ENCODE measurements at places on chromosomes 1 and 21.

DNA sequence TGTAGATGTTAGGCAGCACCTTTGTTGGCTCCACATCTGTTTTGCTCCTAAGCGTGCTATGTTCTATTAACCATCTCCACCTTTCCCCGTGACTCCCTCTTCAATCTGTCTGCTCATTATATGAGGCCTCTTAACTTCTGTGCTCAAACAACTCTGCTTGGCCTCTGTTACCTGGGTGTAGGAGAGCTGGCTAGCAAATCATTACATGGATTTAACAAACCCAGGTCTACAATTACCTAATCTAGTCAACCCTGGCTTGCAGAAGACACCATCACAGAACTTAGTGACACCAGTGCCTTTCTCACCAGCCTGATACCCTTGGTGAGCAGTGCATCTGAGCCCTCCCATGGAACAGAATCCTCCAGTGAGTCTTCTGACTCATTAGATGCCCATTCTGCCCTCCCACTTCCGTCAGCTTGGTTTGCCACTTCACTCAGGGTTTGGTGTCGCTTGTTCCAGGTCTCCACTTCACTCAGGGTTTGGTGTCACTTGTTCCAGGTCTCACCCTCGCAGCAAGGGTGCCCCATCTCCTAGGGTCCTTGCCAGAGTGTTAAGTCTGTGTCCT, 92.0 kb upstream of the KIF26B start:
- DNase-seq, result no peak

- DNase-seq, result no peak
These were observed 1.0 kb upstream of the ZSCAN20 start for GRCh38 chr1:33471416-33471815.

- no peak for DNase-seq
These were observed 134.6 kb upstream of the ADAMTS5 start for GRCh38 chr21:27101523-27101922.

DNA sequence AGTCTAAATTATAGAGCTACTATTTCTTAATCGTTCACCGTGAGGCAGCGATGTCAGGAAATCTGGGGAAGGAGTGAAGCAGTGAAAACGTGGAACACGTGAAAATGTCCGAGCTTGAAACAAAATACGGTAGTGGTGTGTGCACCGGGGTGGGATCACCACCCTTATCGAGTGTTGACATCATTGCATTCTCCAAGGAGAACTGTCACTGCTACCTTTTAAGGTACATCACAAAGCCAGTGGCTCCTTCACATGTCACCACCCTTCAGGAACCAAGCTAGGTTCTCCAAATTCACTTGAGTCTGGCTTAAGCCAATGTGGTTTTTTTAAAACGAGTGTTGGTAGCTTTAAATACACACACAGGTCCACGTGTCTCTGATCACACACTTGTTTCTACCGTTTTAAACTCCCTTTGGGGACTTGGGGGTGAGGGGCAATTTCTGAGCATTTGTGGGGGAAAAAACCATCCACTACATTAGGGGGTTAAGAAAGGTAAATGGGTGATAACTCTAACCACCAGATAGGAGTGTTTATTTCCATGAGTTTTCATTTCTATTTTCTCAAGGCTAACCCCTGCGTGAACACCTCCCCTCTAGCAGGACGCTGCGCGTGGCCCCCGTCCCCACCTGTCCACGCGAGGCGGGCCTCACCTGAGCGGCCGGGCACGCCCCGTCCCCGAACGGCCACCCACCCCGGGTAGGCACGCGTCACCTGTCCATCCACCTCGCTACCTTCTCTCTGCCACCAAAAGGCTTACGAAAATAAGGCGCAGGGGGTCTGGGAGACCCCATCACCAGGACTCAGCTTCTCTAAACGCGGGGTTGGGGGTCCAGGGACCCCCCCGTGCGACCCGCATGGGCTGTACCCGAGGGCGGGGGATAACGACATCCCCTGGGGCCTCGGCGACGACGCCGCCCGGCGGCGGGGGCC, 978 bp downstream of the PRDM15 start:
- DNase-seq, result peak; percentile 68

- DNase-seq, result no peak
These were observed 14.7 kb upstream of the IRF2BP2 start for GRCh38 chr1:234624724-234625117.

DNA sequence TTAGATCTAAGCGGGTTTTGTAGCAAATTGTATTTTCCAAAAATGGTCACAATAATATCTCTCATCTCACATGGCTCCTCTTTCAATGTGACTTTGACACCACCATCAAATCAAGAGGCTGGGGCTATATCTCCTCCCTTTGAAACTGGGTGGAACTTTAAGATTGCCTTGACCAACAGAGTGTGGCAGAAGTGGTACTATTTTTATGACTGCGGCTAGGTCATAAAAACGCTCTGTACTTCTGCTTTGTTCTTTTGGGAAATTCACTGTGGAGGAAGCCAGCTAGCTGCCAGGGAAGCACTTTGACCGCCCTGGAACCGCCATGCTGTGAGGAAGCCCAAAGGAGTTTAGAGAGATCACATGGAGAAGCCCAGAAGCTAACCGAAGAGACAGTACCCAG, 50.7 kb upstream of the ACOT11 start:
- no peak for DNase-seq

GRCh38 chr21:40128891-40129290, 261.7 kb downstream of the PCP4 start:
- no peak for DNase-seq

GRCh38 chr1:95578462-95578861, 344.5 kb downstream of the RWDD3 start:
- DNase-seq, result no peak

- DNase-seq, result peak; percentile 45
These were observed 1.5 kb downstream of the PGBD5 start for GRCh38 chr1:230424391-230425251.

DNA sequence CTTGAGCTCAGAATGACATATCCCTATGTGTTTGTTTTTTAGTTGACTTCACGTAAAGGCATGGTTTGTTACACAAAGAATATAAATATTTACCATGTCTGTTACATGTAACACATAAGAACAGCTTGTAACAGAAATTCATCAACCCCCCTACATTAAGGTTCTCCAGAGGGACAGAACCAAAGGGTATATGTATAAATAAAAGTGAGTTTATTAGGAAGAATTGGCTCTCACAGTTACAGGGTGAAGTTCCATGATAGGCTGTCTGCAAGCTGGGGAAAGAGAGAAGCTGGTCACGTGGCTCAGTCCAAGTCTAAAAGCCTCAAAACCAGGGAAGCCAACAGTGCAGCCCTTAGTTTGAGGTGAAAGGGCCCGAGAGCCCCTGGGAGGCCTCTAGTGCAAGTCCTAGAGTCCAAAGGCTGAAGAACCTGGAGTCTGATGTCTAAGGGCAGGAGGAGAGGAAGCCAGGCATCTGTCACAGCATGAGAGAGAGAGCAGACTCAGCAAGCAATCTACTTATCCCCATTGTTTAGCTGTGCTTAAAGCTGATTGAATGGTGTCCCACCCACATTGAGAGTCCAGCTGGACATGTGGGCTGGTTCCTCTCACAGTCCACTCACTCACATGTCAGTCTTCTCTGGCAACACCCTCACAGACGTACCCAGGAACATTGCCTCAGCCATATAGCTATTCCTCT, 15.8 kb downstream of the THRAP3 start:
- DNase-seq, result no peak

- DNase-seq, result no peak
These were observed 3.0 kb upstream of the CD34 start for GRCh38 chr1:207913951-207914350.

GRCh38 chr1:231887866-231888265, 261.3 kb downstream of the DISC1 start:
- DNase-seq, result no peak

DNA sequence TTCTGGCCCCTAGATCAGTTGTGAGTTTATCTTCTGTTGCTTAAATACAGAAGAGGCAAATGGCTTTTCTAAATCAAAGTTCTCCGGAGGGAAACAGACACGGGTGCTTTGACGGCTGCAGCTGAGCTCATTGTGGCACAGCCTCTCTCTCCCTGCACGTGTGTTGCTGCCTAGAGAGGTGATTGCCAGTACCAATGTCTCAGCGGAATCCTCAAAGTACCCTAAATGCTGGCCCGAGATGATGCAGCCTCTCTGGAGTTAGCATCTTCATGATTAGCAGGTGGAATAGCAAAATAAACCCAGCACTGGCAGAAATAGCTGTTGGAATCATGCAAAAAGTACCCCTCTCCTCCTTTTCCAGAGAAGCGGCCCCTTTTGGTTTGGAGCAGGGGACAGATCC, 192.2 kb downstream of the PRDM2 start:
- no peak for DNase-seq

DNA sequence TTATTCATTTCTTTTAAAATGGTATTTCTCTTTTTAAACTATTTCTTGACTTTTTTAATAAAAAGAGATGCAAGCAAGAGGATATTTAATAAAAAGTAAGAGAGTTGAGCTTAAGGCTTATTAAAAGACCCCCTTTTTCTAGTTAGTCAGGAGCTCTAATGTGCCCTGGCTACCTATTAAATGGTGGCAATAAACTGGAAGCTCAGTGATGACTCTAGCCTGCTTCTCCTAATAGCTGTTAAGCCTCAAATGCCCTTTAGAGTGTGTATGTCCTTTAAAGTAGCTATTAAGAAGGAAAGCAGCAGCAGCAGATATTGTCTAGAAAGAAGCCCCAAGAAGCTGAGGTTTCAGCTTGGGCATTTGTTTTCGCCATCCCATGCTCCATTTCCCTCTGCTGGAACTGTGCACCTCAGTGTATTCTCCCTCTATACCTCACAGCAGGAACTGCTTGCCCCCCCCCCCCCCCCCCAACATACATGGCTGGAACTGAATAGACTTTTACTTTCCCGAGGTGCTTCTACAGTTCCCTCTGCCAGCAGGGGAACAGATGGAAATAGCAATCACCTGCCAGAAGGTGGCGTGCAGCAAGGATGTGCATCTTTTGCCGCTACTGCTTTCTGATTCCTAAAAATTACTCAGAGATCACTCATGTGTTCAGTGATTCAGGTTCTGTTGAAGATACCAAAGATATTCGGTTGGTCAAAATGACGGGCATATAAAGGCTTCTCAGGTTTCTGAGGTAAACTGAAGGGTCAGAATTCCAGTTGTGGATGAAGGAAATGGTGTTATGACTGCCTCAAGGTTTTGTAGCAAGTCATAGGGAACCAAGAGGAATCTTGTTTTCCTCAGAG, 2.5 kb downstream of the RGS4 start:
- peak; percentile 76 for DNase-seq

DNA sequence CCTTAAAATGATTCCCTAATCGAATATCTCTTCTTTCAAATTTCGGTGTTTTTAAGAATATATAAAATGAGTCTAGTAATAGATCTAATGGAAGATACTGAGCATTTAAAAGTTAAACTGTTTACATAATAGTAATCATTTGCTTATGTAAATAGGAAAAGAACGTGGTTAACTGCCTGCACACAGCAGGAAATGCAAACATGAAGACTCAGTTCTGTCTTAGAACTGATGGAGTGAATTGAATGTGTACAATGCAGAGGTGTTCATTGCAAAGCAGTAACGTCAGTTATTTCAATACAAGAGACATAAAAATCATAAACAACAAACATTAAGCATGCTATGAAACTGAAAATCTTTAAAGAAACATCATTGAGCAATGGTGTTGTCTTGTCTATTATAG, 359.4 kb upstream of the ADAMTS5 start:
- no peak for DNase-seq

All from hematopoietic multipotent progenitor cell treated with erythropoietin and hydrocortisone succinate and interleukin-3 and kit ligand, for 6 days (in vitro differentiated cells).